GM20000 (cell line): ENCODE measurements at places on chromosomes 4 and X.
A peak's percentile ranks its signal among the peaks of the same experiment; 100 is the strongest.

- DNase-seq, result no peak
Measured at GRCh38 chr4:89788206-89789072, 48.5 kb downstream of the SNCA start.

DNA sequence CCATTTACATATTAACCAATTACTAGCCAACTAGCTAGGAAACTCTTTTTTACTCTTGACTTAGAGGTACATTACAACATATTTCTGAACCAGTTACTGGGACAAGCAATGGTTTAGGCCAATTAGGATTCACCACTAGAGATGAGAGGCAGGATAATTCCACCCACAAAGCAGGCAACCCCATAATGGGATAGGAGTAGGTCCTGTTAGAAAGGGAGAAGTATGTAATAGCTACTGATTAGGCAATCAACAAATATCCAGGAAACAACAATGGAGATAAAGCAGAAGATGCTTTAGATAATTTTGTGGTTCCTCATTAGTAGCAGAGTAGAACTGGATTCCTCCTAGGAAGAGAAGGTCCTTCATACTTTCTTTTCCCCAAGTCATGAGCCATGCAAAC is 173.8 kb upstream of the GLRA2 start:
- DNase-seq, result no peak

- peak; percentile 7 for DNase-seq
Measured at GRCh38 chr4:175947117-175947722, 118.4 kb upstream of the WDR17 start.

- no peak for DNase-seq
Measured at GRCh38 chr4:31467781-31468180, 747.6 kb downstream of the PCDH7 start.

DNA sequence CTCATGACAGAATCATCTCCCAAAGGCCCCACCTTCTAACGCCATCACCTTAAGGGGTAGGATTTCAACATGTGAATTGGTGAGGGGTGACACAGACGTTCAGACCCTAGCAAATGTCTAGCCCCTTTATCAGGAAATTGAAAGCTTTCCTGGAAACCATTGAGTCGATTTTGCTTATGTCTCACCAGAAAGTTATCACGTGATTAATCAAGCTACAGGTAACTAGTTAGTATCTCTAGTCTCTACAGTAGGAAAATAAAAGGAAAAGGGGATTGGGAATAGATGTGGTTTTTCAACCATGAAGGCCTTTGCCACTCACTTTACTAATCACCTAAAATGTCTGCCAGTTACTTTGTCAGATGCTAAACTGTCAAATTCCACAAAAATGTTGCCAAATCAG is 1133.0 kb downstream of the PDHA2 start:
- no peak for DNase-seq

DNA sequence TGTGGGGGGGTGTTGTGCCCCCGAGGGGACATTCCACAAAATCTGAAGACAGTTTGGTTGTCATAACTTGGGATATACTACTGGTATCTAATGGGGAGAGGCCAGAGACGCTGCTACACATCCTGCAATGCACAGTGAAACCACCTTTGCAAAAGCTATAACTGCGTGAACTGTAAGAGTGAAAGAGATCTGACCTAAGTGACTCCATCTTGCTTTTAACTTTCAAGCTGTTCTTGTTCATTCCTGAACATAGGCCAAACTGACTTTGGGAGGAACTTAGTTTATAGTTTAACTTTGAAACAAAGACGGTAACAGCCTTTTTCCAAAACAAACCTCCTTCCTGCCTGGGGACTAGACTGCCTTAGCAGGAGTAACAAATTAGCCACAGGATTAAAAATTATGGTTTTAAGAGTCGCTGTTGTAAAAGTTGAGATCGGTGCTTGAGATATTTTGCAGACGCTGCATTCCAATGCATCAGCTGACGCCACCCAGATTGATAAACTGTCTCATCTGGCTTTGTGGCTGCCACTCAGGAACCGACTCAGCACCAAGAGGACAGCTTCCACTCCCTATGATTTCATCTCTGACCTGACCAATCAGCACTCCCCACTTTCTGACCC is 70.9 kb downstream of the ATXN3L start:
- no peak for DNase-seq

GRCh38 chr4:165207016-165207430 is 338 bp upstream of the KLHL2 start:
- peak; percentile 37 for DNase-seq

DNA sequence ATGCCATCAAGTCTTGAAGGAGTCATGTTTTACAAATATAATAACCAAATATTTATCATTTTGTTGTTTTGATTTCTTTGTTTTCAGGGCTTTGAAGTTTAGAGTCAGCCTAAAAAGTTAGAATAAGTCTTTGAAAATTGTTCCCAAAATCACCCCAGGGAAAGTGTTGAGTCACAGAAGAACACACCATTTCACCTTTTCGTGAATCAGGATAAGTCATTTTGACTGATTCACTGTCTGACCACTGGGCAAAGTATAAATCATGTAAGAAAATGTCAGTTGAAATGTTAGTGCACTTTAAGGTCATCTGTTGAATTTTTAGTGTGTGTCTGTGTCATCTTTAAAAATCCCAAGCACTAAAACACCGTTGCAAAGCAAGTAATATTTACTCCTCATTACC is 1320.1 kb downstream of the RPA4 start:
- no peak for DNase-seq

GRCh38 chrX:153624196-153625091 is 22.6 kb upstream of the DUSP9 start:
- no peak for DNase-seq

- DNase-seq, result no peak
Measured at GRCh38 chrX:31219174-31219573, 147.3 kb upstream of the FTHL17 start.

DNA sequence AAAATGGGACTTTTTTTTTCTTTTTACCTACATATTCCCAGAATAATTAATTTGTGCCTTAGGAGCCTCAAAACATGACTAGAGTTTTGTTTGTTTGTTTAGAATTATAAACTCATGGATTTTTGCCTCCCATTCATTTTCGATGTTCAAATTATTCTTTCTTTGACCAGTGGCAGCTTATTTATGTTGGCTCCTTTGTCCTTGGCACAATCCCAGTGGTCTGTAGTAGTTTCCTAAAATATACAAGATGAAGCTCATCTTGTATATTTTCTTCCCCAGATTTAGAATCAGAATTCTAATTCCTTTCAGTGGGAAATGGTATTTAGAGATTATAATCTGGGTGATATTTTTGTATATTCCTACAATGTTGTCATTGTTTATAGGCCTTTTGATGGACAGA is 27.2 kb downstream of the DCK start:
- DNase-seq, result no peak

DNA sequence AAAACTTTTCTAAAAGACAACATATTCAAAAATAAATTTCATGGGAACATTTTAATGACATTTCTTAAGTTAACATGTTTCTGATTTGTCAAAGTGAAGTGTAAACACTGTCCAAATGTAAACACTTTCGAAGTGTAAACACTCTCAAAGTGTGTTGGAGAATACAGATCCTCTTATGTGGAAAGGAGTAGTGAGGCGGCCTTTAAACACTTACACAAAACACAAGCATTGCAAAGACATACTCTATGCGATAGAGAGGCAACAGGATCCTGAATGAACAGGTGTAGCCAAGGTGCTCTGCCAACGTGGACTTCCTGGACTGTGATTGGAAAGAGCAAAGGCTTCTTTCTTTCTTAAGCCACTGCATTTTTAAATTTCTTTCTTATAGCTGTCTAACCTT is 62.7 kb upstream of the PGM2 start:
- no peak for DNase-seq
